Kidney tubule cell (primary cell): ENCODE measurements at places on chromosomes 3 and 15.

DNA sequence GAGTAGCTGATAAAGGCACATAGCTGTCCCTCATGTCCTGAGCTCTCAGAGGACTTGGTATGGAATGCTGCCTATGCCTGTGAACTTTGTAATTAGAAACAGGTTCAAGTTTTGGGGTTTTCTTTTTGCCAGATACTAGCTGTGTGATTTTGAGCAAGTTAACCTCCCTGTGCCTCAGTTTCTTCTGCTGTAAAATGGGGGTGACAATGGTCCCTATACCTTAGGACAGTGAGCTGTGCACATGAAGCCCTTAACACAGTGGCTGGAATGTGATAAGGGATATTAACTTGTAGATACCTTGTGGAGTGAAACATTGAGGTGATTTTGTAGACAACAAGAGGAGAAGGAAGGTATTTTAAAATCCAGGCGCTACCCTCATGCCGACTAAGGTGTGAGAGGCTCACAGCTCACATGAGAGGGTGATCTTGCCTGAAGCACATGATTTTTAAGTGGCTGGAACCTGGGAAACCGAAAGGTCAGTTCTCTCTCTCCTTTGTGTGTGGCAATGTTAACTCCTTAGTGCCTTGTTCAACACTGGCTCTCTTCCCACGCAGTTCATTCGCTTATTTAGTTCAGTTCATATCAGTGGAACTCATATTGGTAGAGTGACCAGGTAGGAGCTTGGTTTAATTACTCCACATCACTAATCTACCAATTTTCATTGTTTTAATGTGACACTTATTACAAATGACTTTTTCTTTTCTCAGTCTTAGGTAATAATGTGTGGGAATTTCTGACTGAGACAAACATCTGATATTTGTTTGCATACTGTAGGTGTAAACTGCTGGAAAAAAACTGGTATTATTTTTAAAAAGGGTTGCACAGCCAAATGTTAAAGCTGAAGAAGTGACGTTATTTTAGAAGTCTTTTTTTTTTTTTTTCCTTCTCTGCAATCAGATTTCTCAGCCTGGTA, 236.2 kb downstream of the ITPR1 start:
- no peak for DNase-seq

DNA sequence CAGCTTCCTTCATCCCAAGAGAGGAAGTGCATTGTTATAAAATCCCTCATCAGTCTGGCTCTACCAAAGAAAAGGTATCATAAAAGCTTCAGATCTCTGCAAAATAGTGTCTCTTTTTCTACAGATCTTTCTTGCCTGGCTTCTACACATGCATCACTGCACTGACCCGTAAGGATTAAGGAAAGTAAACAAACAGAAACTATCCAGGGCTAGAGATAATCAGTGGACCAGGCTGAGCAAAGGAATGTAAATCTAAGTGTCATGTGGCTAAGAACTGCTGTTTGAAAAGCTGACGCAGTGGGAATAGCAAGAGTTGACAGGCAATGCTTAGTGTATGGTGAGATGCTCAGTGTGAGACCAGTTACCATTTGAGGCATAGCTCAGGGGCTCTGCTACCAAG, 339.7 kb downstream of the IL5RA start:
- DNase-seq, result peak; percentile 20

DNA sequence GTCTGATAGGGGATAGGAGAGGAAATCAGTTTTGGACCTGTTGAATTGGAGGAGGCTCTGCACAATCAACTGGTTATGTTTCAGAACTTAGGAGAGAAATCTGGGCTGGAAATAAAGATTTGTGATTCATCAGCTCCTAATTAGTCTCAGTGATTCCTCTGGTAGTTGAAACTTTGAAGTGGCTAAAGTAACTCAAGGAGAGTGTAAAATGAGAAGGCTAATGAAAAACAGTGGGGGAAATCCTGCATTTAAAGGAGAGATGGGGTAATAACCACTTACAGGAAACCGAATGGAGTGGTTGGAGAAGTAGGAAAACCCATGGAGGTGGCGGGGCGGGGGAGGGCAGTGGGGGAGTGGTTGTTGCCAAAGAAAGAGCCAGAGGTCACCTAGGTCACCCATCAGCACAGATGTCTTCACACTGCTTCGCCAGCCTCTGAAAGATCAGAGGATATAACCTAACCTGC, 32.6 kb downstream of the MAP2K5 start:
- no peak for DNase-seq

- DNase-seq, result no peak
Measured at GRCh38 chr3:48338635-48339034, 5.2 kb upstream of the SPINK8 start.
